Osteocyte (in vitro differentiated cells): ENCODE measurements at places on chromosomes 13 and 19. TPM values are rescaled to one million over a fixed set of nuclear protein-coding genes. Genes with fewer than 3 reads are reported as not detected.

DNA sequence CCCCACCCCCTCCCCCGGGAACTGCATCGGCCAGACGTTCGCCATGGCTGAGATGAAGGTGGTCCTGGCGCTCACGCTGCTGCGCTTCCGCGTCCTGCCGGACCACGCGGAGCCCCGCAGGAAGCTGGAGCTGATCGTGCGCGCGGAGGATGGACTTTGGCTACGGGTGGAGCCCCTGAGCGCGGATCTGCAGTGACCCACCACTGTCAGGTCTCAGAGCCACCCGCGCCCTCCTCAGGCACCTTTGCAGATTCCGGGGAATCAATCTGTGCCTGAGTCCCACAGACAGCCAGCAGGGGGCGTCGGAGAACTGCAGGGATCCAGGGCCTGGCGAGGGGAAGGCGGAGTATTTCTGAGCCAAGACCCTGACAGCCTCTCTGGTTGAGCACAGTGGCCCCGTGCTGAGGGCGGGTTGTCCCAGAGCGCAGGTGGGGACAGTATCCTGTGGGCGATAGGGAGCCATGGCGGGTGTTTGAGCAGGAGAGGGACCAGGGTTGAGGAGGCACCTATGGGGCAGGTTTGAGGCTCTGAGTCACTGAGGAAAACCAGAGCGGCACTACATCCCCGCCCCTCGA, 30.4 kb upstream of the CYP4F8 start:
- H3K4me1 ChIP-seq, result no peaks in the 10 kb centered on the region
- no peak overlapping the region for H3K4me3 ChIP-seq
- H3K27ac ChIP-seq, result no peak overlapping the region
- H3K36me3 ChIP-seq, result no peaks in the 10 kb centered on the region
- peak; percentile 91 for DNase-seq

- H3K27ac ChIP-seq, result no peak overlapping the region
- H3K4me3 ChIP-seq, result no peak overlapping the region
- DNase-seq, result no peak
- peaks cover 22% of the 10 kb centered on the region for H3K36me3 ChIP-seq
Measured at GRCh38 chr13:30457306-30457891, 8.3 kb downstream of the HMGB1 start.

The NCCRP1 gene
- not detected in 2 replicates for total RNA-seq

The COL4A1 gene
- 3,181 and 3,589 TPM in 2 replicates for total RNA-seq

DNA sequence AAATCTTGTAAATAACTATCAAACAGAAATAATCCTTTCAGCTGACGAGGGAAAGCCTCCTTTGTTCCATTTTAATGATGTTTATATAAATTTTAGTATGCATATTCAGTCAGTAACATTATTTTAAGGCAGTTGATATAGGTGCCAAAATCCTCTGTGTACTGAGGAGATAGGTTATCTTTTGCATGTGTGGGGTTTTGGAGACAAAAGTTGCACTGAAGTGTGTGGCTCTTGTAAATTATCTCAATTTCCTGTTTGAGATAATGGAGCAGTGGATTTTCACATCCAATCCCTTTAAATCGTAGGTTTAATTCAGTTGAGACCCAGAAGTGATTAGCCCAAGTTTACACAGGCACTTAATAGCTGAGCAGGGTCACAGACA, 106.6 kb downstream of the RGCC start:
- H3K27ac ChIP-seq, result no peak overlapping the region
- no peak for DNase-seq
- no peaks in the 10 kb centered on the region for H3K27me3 ChIP-seq
- H3K4me3 ChIP-seq, result no peak overlapping the region

The FRY gene
- 1.1 and 2.0 TPM in 2 replicates for total RNA-seq

- peaks cover 93% of the 10 kb centered on the region for H3K36me3 ChIP-seq
- no peaks in the 10 kb centered on the region for H3K4me1 ChIP-seq
- no peak overlapping the region for H3K4me3 ChIP-seq
- H3K27ac ChIP-seq, result no peak overlapping the region
Measured at GRCh38 chr13:48072304-48072703, 22.6 kb downstream of the MED4 start.

- no peak overlapping the region for H3K27ac ChIP-seq
- H3K27me3 ChIP-seq, result no peaks in the 10 kb centered on the region
- DNase-seq, result no peak
- H3K4me3 ChIP-seq, result no peak overlapping the region
Measured at GRCh38 chr13:90281709-90282108, 1065.8 kb upstream of the MIR17HG start.

The ZNF177 gene
- 5.9 and 6.6 TPM in 2 replicates for total RNA-seq

- H3K4me1 ChIP-seq, result no peaks in the 10 kb centered on the region
- H3K27me3 ChIP-seq, result peaks cover 17% of the 10 kb centered on the region
- H3K36me3 ChIP-seq, result no peaks in the 10 kb centered on the region
- H3K27ac ChIP-seq, result no peak overlapping the region
- DNase-seq, result no peak
Measured at GRCh38 chr19:30374539-30374864, 2.3 kb downstream of the ZNF536 start.

DNA sequence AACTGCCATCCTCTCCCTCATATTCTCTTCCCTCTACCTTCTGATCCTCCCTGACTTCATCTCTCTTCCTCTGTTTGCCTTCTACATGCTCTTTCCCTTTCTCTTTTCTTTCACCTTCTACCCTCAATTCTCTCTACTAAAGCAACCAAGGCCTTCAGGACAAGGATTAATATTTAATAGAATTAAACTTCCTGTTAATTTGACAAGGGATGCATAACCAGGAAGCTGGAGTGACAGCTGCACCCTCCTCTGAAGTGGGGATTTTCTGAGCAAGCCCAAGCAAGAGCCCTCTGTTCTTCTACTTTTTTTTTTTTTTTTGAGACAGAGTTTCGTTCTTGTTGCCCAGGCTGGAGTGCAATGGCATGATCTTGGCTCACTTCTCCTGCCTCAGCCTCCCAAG, 63.4 kb upstream of the MED4 start:
- H3K4me3 ChIP-seq, result no peak overlapping the region
- peaks cover 10% of the 10 kb centered on the region for H3K27me3 ChIP-seq
- no peak for DNase-seq
- H3K36me3 ChIP-seq, result no peaks in the 10 kb centered on the region
- H3K4me1 ChIP-seq, result peaks cover 21% of the 10 kb centered on the region

DNA sequence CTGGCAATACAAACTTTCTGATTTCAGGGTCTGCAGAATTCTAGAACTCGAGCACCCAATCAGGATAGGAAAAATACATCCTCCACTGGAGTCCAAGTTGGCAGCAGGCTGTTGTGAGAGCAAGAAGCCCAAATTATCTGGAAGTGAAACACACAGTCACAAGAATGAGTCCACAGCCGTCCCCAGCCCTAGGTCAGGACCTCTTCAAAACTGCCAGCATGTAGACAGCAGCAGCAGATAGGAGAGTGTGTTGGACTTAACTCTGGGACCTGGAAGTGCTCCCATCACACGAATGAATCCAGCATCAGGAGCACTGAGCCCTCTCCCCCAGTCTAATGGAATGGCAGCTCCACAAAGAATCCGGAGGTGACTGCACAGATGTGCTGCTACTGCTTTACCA, 420.7 kb downstream of the OXGR1 start:
- no peaks in the 10 kb centered on the region for H3K36me3 ChIP-seq
- no peak overlapping the region for H3K27ac ChIP-seq
- no peaks in the 10 kb centered on the region for H3K27me3 ChIP-seq

DNA sequence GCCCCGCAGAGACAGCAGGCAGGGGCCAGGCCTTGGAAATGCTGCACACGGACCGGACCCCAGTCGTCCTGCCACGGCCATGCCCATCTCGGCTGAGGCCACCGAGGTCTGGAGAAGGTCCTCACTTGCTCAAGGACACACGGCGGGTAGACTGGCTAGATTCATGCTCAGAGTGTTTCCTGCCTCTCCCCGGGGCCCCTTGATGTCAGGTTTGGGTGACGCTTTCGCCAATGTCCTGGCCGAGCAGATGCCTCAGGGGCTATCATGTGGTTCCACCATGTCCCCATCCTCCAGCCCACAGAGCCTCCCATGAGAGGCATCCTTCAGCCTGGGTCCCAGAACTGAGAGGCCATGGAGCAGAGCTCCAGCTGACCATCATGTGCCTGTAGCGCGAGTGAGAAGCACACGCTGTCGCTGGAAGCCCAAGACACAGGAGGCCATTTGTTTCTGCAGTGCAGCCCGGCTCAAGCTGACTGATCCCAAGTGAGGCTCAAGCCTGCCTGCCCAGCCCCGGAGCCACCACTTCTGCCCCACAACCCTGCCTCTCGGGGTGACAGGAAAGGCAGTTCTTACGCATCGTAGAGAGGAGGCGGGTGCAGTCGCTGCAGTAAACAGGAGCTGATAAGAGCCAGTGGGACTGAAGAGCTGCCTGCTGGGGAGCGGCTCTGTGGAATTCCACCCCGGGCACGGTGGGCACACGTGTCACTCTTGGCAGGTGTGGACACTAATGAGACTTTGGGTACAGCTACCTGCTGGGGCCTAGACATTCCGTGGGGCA, 53.9 kb upstream of the GAS6 start:
- no peaks in the 10 kb centered on the region for H3K36me3 ChIP-seq
- DNase-seq, result peak; percentile 73
- H3K27ac ChIP-seq, result no peak overlapping the region
- H3K4me3 ChIP-seq, result no peak overlapping the region
- no peaks in the 10 kb centered on the region for H3K4me1 ChIP-seq

GRCh38 chr19:2462635-2463421, 6.1 kb upstream of the LMNB2 start:
- H3K4me1 ChIP-seq, result peaks cover 19% of the 10 kb centered on the region
- no peaks in the 10 kb centered on the region for H3K27me3 ChIP-seq
- H3K36me3 ChIP-seq, result no peaks in the 10 kb centered on the region
- peak; percentile 95 for DNase-seq
- peak overlapping the region; percentile 74 for H3K27ac ChIP-seq

GRCh38 chr13:37492741-37493514, 105.6 kb downstream of the POSTN start:
- H3K4me3 ChIP-seq, result no peak overlapping the region
- peaks cover 69% of the 10 kb centered on the region for H3K4me1 ChIP-seq
- no peak for DNase-seq
- H3K27ac ChIP-seq, result peak overlapping the region; percentile 75
- H3K27me3 ChIP-seq, result no peaks in the 10 kb centered on the region

The BCKDHA gene
- total RNA-seq, result 12.5 and 19.8 TPM in 2 replicates

The MATK gene
- total RNA-seq, result not detected in 2 replicates

The PRR19 gene
- total RNA-seq, result 2.0 and 2.2 TPM in 2 replicates

DNA sequence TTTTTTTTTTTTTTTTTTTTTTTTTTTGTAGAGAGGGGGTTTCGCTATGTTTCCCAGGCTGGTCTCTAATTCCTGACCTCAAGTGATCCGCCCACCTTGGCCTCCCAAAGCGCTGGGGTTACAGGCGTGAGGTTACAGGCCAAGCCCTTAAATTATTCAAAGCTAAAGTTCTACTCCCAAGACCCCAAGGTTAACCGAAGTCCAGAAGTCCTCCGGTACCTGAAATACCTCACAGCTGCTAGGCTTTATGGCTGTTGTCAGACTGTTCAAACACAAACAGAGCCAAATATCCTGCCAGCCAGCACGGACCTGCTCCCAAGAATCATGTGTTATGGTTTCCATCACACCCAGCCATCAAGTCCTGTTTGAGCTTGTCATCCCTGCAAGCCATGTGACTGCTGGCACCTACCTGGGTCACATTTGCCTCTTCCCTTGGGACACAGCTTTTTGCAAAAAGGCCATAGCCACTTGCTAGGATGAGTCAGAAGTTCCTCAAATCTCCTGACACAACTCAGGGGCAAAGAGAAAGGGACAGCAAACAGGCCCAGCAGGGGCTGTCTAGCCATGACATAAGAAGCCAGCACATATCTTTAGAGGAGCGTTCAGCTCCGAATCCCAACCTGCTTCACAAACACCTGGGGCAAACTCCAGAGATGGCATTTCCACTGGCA, 129.9 kb downstream of the FOXO1 start:
- DNase-seq, result no peak
- peaks cover 24% of the 10 kb centered on the region for H3K4me1 ChIP-seq
- H3K4me3 ChIP-seq, result no peak overlapping the region
- H3K36me3 ChIP-seq, result no peaks in the 10 kb centered on the region
- no peaks in the 10 kb centered on the region for H3K27me3 ChIP-seq
- no peak overlapping the region for H3K27ac ChIP-seq

GRCh38 chr13:31322026-31322425, 122.3 kb downstream of the B3GLCT start:
- peaks cover 3% of the 10 kb centered on the region for H3K36me3 ChIP-seq
- H3K27ac ChIP-seq, result no peak overlapping the region
- H3K4me3 ChIP-seq, result no peak overlapping the region
- no peak for DNase-seq
- peaks cover 6% of the 10 kb centered on the region for H3K4me1 ChIP-seq
- H3K27me3 ChIP-seq, result no peaks in the 10 kb centered on the region

The UHRF1 gene
- total RNA-seq, result 20.2 and 20.7 TPM in 2 replicates

The FBXO17 gene
- total RNA-seq, result 41.3 and 44.9 TPM in 2 replicates

The B3GNT3 gene
- not detected in 2 replicates for total RNA-seq

- peaks cover 12% of the 10 kb centered on the region for H3K27me3 ChIP-seq
- no peak overlapping the region for H3K27ac ChIP-seq
- H3K36me3 ChIP-seq, result no peaks in the 10 kb centered on the region
- H3K4me3 ChIP-seq, result no peak overlapping the region
- H3K4me1 ChIP-seq, result peaks cover 16% of the 10 kb centered on the region
- DNase-seq, result no peak
Measured at GRCh38 chr13:51905787-51906186, 44.0 kb downstream of the CCDC70 start.

The SMIM44 gene
- total RNA-seq, result not detected in 2 replicates

The TPTE2 gene
- not detected in 2 replicates for total RNA-seq

DNA sequence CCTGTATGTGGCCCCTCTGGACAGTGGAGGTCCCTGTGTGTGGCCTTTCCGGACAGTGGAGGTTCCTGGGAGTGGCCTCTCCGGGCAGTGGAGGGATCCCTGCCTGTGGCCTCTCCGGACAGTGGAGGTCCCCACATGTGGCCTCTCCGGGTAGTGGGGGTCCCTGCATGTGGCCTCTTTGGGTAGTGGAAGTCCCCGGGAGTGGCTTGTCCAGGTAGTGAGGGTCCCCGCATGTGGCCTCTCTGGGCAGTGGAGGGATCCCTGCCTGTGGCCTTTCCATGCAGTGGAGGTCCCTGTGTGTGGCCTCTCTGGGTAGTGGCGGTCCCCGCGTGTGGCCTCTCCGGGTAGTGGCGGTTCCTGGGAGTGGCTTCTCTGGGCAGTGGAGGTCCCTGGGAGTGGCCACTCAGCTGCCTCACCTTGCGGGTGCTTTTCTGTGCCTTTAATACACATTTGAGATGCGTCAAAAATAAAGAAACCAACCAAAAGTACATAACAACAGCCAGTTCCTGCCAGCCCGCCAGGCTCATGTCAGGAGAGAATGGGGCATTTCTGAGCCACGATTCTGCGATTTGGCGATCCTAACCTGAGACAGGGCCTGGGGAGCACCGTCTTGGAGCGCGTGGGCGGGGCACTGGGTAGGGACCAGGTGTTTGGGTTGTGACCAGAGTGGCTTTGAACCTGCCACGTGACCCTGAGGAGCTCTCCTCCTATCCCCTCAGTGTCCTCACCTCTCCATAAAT, 194.7 kb downstream of the ZNF536 start:
- no peaks in the 10 kb centered on the region for H3K4me1 ChIP-seq
- DNase-seq, result no peak
- H3K36me3 ChIP-seq, result no peaks in the 10 kb centered on the region
- H3K27ac ChIP-seq, result no peak overlapping the region
- no peak overlapping the region for H3K4me3 ChIP-seq

GRCh38 chr19:33477781-33478180, 43.8 kb downstream of the PEPD start:
- no peaks in the 10 kb centered on the region for H3K4me1 ChIP-seq
- H3K27ac ChIP-seq, result no peak overlapping the region
- peaks cover 41% of the 10 kb centered on the region for H3K36me3 ChIP-seq
- no peaks in the 10 kb centered on the region for H3K27me3 ChIP-seq
- H3K4me3 ChIP-seq, result no peak overlapping the region
